Activated CD4-positive, alpha-beta T cell treated with anti-CD3 and anti-CD28 coated beads, Interleukin-2, amount 10 ng/mL, durations not matched to agents 7 days and 5 days (primary cell): ENCODE measurements at places on chromosomes 5 and 9.

GRCh38 chr9:108445431-108446071, 410.2 kb downstream of the ACTL7B start:
- DNase-seq, result no peak

GRCh38 chr5:54205918-54206317, 104.5 kb downstream of the ARL15 start:
- DNase-seq, result no peak

DNA sequence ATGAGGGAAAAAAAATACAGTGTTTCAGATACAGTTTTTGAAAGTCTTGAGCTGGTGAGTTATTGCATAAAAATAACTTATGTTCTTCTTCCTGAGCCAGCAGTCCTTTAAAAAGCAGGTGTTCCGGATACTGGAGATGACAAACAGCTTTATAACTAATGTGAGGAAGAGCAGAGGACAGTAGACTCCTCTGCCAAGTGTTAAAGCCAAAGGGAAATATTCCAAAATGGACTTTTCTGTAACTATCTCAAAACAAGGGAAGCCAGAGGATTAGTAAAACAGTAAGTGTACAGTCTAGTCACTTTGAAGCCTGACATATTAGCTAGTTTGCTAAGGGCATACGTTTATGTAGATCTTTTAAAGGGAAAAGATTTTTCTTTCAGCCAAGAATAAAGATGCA, 11.0 kb upstream of the SNCAIP start:
- no peak for DNase-seq

- DNase-seq, result no peak
Observed at GRCh38 chr9:38277601-38278200, 114.8 kb upstream of the ALDH1B1 start.

GRCh38 chr5:109707531-109707930, 17.8 kb downstream of the MAN2A1 start:
- no peak for DNase-seq

DNA sequence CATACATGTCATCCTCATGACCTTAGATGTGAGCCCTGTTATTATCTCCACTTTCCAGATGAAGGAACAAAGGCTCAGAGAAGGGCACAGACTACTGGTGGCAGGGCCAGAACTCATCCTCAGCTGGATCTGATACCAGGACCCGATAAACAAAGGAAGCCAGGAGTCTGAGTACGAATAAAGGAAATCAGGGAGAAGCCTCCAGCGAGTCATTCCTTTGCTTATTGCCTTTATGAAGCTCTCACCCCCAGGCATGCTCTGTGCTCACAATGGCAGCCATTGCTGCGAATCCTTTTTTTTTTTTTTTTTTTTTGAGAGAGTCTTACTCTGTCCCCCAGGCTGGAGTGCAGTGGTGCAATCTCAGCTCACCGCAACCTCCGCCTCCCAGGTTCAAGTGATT, 130.1 kb downstream of the GAPVD1 start:
- no peak for DNase-seq

- no peak for DNase-seq
Observed at GRCh38 chr5:125064621-125065438, 318.4 kb upstream of the ZNF608 start.

DNA sequence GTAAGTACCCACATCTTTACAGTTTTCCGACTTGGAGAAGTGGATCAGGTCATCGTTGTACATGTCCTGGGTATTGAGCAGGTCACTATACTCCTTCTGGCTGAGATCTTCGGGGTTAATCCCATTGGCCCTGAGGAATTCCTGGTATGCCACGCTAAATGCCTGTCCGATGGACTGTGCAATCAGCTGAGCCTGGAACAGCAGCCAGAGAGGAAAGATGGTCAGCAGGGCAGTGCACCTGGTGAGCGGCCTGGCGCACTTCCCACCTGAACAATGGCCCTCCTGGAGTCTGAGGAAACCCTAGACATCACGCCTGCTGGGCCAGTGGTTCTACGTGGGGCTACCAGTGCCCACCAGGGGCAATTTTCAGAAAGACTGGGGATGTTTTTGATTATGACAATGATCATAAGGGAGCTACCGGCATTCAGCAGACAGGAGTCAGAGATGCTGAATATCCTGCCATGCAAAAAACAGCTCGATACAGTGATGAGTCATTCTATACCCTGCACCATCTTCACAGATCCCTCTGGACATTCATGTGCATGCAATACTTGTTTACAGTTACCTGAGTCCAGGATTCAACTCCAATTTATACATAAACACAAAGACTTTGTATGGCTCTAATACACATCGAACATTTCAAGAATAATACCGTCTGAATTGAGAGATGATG, 127.2 kb downstream of the ENTREP1 start:
- no peak for DNase-seq

GRCh38 chr5:127041571-127041970, 11.2 kb upstream of the MARCHF3 start:
- no peak for DNase-seq

DNA sequence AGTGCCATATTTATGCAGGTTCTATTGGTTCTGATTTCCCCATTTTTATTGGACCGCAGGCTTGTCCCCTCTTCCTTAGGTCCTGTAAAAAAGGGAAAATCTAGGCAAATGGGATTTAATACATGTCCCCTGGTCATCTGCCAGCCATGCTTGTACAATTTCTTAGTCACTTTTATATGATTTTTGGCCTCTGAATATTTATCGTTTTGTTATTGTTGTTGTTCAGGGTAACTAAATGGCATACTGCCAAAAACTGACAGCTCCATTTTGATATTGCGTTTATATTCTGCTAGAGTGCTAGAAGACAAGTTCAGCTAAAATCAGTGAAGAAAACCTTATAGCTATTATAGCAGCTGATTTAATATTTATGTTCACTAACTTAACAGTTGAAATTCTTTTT, 770.2 kb upstream of the FAM174A start:
- DNase-seq, result no peak

DNA sequence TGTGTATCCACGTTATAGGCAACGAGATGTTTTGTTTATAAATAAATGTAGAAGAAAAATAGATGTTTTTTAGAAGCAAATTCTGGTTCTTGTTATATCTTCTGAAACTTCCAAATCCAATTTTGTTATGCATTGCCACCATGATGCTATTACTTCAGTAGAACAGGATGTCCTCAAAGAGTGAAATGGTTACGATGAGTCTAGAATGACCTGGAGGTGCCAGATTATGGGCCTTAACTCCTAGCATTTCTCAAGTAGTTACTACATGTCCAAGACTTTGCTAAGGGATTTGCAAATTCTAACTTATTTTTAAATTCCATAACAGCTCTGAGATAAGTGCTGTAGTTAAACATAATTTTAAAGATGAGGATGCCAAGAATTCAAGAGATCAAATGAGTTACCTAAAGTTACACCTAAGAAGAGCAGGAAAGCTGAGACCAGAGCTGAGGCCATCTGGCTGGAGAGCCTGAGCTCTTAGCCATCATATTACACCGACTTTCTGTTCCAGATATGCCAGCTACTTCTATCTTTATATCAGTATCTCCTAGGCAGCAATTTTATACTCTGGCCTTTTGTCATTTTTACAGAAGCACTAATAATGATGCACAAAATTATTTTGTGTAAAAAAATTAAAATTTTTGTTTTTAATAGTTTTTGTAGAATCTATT, 173.2 kb upstream of the RASEF start:
- no peak for DNase-seq

- DNase-seq, result no peak
Observed at GRCh38 chr5:54357408-54358058, 47.2 kb upstream of the ARL15 start.

GRCh38 chr9:2637390-2637789, 15.8 kb downstream of the VLDLR start:
- no peak for DNase-seq

DNA sequence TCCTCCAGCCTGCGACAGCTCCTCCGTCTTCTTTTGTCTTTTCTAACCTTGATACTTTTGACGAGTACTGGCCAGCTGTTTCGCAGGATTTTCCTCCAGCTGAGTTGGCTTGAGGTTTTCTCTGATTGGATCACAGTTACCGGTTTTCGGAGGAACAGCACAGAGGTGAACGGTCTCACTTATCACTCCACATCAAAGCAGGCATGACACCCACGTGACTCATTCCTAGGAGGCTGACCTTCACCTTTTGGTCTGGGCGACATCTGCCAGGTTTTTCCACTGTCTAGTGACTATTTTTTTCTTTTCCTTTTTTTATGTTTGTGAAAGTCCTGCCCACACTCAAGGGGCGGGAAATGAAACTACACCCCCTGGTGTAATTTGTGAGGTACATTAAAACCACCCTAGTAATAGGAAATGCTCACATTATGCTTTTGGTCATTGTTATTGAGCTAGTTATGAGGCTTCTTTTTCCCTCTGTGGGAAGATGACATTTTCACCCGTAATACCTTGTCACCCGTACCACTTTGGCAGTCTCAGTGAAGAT, 319.2 kb downstream of the GADD45G start:
- peak; percentile 23 for DNase-seq

DNA sequence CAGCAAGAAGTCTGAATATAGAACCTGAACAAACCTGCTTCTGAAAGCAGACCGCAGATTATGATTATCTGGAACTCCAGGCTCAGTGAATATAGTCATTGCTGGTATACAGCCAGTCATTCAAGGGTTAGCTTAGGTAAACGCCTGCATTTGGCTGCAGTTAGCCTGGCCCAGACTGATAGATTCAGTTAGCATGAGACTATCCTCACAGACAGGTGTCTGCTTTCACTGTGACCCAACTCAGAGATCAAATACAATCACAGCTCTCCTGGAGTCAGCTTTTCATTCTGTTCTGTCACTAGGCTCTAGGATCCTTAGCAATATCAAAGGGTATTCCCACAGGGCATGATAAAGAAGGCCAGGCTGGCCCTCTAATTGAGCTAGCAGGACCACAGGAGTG, 138.6 kb upstream of the PLCXD3 start:
- DNase-seq, result no peak

DNA sequence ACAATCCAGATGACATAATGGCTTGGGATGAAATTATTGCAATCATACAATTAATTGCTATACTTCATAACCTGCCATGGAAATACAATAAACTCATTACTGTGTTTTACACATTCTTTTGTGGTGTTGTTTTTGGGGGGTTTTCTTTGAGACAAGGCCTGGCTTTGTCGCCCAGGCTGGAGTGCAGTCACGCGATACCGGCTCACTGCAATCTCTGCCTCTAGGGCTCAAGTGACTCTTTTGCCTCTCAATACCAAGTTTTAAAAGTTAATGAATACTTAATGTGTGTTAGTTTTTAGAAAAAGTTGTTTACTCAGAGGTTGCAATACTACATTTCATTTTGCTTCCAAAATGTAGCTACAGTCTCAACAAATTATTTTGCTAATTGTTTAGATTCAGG, 598.4 kb downstream of the CHSY3 start:
- no peak for DNase-seq

DNA sequence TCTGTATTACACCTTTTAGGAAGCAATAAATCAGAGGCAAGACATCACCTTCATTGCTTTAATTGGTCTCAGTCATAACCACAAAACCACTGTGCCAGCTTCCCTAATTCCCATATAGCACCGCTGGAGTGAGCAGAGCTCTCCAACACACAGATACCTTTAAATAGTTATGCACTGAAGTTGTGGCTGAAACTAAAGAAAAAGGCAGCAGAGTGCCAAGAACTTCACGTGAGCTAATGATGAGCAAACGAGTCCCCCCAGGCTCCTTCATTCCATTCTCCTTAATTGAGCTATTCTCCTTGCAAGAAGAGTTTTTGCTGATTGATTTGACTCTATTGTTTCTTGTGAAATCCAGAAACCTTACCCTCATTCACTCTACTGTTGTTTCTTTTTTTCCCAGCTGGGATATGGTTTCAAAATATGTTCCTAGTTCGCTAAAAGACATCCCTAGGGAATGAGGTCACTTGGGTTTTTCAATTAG, 501.5 kb downstream of the SPATA31D1 start:
- DNase-seq, result no peak

DNA sequence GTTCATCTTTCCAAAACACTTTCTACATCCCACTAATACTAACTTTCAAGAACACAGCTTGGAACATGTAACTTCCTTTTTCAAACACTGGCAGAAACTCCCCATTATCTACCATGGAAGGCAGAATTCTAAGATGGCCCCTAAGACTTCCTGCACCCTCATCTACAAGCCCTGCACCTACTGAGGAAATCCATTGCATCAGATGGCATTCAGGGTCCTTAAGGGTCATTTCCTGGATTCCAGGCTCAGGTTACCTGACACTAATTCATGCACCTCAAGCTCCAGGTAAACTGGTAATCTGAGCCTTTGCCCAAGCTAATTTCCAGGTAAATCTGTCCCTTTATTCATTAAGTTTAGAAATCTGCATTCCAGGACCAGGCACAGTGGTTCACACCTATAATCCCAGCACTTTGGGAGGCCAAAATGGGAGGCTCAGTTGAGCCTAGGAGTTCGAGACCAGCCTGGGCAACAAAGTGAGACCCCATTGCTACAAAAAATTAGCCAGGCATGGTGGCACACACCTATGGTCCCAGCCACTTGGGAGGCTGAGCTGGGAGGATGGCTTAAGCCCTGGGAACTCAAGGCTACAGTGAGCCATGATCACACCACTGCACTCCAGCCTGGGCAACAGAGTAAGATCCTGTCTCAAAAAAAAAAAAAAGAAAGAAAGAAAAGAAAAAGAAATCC, 91.6 kb downstream of the NFIB start:
- DNase-seq, result no peak

DNA sequence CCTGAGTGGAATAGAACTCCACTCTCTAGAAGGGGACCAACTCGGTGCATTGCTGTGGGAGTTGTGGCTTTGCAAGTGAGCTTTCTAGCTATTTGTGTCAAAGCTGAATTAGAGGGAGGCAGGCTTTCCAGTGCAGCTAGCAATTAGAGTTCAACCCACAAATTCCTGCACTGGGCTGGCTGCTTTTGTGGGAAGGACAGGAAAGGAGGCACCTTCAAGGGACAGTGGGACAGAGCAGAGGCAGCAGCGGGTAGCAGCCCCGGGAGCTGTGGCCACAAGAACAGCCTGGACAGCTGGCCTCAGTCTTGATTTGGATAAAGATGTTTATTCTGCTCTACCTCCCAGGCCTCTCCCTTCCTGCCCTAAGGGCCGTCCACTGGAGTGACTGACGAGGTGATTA, 83.7 kb upstream of the SLIT3 start:
- no peak for DNase-seq

DNA sequence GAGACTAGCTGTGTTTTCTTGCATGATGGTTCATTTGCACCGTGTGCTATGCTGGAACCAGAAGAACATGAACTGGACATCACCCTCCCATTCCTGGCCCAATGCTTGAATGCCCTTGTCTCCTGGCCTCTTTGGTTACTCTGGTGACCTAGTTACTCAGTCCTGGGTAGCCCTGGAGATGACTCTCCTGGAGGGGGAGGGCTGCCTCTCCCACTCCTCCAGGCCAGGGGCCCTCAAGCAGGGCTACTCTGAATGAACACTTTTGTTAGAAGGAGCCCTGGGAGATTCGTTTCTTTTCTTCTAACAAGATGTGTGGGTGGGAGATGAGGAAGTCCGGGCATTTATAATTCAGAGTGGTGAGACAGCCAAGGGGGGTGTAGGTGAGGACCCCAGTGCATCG, 12.0 kb upstream of the NKX2-5 start:
- DNase-seq, result no peak
